ENCODE measurements at places on chromosomes 7 and 10.

DNA sequence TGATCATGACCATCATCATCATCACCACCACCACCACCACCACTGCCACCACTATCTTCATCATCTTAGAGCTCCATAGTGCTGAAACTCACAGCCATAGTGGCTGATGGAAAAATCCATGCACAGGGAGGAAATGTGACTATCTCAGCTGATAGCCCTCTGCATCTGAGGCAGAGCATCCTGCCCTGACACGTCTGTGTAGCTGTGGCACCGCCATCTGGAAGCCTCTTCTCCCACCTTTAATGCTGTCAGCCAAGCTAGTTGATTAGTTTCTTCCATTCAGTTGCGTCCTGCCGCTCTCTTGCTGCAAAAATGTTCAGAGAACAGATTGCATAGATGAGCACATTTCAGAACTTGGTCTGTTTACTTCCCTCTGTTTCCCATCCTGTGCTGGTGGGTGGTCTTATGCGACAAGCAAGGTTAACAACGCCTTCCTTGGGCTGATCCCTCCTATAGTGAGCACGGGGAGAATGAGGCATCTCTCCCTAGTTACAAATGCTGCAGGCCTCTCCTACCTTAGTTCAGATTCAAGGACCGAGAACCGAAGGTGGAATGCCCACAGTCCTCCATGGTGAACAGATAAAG lies 478.6 kb downstream of the PLXNA4 start:
- DNase-seq = no peak

GRCh38 chr10:4121502-4122380 lies 336.7 kb upstream of the KLF6 start:
- DNase-seq = no peak

DNA sequence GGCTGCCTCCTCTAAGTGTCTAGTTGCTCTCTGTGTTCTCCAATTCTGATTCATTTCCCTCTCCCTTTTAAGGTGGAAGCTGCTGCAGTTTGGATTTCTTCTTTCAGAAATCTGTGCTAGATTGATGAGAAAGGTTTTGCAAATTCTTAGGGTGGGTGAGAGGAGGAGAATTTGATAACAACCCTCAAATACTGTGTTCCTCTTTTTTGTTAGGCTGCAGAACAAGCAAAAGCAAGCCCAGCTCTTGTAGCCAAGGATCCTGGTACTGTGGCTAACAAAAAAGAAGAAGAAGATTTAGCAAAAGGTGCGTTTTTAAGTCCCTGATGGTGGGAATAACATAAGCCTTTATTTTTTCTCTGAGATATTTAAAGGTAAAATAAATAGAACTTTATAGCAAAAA lies 49.1 kb downstream of the STAM start:
- no peak for DNase-seq

GRCh38 chr10:77664008-77664407 lies 26.4 kb upstream of the KCNMA1 start:
- no peak for DNase-seq

DNA sequence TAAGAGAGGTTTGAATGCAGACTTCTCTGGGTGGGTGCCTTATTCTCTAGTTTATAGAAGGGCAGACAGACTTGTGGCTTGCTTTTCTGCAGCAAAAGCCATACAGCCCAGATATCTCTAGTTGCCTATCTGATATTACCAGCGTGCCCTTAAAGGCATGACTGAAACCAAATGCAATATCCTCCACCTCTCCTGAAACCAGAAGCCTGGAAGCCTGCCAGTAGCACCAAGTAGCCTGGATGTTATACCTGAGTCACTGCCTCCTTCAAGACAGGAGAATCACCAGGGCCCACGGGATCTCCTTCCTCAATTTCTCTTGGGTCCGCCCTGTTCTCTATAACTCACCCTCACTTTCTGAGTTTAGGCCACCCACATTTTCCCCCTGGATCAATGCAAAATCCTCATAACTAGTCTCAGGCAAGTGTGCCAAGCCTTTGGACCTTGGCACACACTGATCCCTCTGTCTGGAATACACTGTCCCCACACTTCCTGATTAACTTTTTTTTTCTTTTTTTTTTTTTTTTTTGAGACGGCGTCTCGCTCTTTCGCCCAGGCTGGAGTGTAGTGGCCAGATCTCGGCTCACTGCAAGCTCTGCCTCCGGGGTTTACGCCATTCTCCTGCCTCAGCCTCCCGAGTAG lies 638.4 kb downstream of the GALNT17 start:
- no peak for DNase-seq

DNA sequence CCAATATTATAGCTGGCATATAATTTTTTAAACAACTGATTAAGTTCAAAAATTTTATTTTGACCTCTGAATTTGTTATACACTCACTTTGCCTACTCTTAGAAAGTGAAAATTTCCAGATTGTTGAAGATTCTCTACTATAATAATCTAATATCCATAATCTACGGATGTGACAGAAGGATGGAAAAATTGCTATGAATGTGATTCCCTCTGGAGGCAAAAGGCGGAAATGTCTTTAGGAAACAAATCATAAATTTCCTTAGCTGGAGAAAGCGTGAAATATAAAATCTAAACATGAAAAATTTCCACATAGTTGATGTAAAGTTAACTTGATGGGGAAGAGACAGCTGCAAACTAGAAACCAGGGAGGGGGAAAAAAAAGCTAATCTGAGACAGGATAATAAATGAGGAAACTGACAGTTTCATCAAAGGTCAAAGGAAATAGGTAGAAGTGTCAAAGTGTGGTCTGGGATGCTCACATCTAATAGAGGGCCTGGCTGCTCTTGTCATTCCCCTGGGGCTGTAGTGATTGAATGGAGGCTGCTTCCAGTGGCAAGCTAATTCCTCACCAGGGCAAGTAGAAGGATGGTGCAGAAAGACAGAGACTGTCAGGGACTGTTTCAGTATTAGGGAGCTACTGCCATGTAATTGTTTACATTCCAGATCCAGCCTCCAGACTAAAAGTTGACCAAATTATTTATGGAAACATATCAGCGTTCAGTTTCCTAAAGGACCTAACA lies 264.5 kb downstream of the SDHAF3 start:
- no peak for DNase-seq

- no peak for DNase-seq
Observed at GRCh38 chr10:62856021-62856420, 39.9 kb upstream of the EGR2 start.

DNA sequence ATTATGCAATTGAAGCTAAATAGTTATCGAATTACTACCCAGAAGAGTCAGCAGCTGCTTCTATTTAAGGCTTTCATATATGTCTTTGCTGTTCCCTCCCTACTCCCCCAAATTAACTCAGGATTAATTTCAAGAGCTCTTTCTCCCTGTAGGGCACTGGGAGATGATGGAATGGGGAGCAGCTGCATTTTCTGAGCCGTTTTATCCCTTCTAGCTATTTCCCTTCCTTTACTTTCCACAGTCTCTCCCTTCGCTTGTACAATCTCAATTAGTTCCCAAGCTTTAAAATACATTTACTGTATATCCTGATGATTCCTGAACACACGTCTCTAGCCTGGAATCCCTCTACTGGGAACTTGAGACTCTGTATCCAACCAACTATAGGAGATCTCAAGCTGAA lies 19.8 kb upstream of the TSPAN12 start:
- no peak for DNase-seq

- no peak for DNase-seq
Observed at GRCh38 chr10:86595496-86595895, 58.9 kb upstream of the OPN4 start.

Data from NCI-H1930 (cell line).